Hematopoietic multipotent progenitor cell treated with erythropoietin and hydrocortisone succinate and interleukin-3 and kit ligand, for 8 days (in vitro differentiated cells): ENCODE measurements at places on chromosomes 12 and 14.

DNA sequence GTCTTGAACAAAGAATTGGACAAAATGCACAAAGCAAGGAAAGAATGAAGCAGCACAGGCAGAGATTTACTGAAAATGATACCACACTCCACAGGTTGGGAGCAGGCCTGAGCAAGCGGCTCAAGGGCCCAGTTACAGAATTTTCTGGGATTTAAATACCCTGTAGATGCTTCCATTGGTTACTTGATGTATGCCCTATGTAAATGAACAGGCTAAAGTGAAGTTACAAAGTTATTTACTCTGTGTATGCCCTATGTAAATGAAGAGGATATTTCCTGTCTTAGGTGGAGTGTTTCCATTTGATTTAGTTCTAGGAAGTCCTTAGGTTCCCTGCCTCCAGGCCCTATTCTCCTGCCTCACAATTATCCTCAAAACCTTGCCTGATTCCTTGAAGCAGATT lies 36.6 kb downstream of the TMX1 start:
- DNase-seq = no peak

- no peak for DNase-seq
Observed at GRCh38 chr14:32226056-32226455, 23.0 kb upstream of the RNU6-8 start.

GRCh38 chr12:116433249-116433648 lies 125.9 kb upstream of the MAP1LC3B2 start:
- no peak for DNase-seq

- peak; percentile 61 for DNase-seq
Observed at GRCh38 chr14:64800000-64800399, 79.7 kb downstream of the SPTB start.

GRCh38 chr12:3117144-3117581 lies 40.0 kb downstream of the TSPAN9 start:
- DNase-seq = no peak

GRCh38 chr12:70052931-70053497 lies 190.2 kb upstream of the CNOT2 start:
- peak; percentile 39 for DNase-seq

DNA sequence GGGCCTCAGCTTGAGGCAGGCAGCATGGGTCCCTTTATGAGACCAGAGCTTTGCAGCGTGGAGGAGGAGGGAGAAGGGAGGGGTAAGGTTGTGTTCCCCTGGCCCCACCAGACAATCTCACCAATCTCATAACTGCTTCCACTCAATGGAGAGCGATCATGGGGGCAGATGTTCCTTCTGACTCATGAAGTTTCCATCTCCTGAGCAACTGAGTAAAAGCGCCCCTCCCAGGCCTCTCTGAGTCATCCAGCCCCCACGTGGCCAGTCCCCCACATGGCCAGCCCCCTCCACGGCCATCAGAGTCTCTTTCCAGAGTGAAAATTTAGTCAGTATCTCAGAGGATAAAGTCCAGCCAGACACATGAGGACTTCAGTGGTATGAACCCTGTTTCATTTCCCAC lies 39.2 kb upstream of the PLXNC1 start:
- peak; percentile 58 for DNase-seq
